ENCODE measurements at places on chromosomes 16 and 17.
A peak's percentile ranks its signal among the peaks of the same experiment; 100 is the strongest.

- DNase-seq: no peak
Observed at GRCh38 chr17:17121162-17121561, 78.9 kb downstream of the MPRIP start.

DNA sequence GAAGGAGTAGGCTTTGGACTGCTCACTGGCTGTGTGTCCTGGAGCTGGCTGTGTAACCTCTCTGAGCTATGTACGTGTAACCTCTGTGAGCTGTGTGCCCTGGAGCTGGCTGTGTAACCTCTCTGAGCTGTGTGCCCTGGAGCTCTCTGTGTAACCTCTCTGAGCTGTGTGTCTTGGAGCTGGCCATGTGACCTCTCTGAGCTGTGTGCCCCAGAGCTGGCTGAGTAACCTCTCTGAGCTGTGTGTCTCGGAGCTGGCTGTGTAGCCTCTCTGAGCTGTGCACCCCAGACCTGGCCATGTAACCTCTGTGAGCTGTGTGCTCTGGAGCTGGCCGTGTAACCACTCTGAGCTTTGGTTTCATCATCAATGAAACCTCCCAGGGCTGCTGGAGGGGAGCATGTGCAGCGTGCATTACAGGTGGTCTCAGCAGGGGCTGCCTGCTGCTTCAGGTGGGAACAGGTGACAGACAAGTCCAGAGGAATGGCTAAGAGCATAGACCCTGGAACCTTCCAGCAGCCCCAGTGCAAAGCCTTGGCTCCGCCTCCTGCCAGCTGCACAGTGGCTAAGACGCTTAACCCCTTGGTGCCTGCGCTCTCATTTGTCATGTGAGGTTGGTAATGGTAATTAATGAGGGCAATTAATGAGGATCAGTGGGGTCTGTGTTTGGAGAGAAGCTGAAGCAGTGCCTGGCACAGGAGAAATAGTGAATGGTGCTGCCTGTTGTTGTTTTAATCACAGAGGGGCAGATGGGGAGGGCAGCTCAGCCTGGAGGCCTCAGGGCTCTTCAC lies 86.7 kb downstream of the KATNIP start:
- no peak for DNase-seq

- DNase-seq: no peak
Observed at GRCh38 chr17:73910206-73910605, 266.0 kb upstream of the SDK2 start.

DNA sequence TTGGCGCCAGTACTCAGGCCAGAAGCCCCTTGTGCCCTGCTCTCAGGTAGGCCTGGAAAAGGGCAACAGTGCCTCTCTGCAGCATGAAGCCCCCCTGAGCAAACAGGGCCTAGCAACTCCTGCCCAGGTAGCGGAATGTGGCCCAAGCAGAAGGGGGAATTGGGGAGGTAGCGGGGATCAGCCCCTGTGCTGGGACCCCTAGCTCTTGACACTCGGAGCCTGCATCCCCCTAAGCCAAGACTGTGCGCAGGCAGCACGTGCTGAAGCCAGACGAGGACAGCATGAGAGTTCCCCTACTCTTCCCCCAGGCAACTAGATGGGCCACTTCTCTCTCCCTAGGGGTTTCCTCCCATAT lies 823 bp upstream of the CD2BP2 start:
- no peak for DNase-seq

GRCh38 chr16:85652431-85653221 lies 36.1 kb downstream of the GINS2 start:
- peak; percentile 29 for DNase-seq

GRCh38 chr16:81836279-81837054 lies 57.4 kb downstream of the PLCG2 start:
- DNase-seq: no peak

DNA sequence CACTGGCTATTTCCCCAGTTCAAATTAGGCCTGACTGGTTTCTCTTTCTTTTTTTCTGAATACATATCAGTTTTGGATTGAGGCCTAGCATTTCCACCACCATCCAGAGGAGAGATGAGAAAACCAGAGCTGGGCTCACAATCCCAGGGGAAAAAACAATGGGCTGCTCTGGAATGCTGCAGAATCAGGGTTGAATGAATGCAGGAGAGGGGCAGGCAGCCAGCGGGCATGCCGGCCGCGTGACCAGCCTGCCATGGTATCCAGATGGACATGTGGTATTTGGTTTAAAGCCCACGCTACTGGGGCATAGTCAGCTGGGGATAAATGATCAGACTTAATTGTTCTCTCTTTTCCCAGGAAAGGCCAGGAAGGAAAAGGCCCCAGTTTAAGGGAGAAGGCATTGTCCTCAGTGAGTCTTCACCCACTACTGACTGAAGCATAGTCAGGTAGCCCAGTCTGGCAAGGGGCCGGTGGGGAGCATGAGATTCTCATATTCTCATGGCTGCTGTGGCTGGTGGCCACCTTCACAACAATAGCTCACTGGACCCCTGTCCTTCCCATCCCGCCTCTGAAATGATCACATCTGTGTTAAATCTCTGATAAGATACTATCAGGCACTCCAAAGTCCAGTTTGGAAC lies 38.7 kb upstream of the RHOT1 start:
- no peak for DNase-seq

GRCh38 chr17:38707678-38708351 lies 2.7 kb downstream of the MLLT6 start:
- no peak for DNase-seq

DNA sequence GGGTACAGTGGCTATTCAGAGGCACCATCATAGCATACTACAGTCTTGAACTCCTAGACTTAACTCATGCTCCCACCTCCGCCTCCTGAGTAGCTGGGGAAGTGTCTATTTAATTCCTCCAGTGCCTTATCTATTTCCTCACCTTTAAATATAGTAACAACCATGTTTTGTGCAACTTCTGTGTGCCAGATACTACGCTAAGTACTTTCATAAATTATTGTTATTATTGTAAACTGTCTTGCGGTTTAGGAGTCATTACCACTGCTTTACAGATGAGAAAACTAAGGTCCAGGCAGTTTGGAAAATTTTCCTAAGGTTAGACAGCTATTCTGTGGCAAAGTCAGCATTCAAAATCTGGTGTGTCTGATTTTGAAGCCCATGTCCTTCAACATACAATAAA lies 359.1 kb upstream of the XYLT1 start:
- DNase-seq: no peak

DNA sequence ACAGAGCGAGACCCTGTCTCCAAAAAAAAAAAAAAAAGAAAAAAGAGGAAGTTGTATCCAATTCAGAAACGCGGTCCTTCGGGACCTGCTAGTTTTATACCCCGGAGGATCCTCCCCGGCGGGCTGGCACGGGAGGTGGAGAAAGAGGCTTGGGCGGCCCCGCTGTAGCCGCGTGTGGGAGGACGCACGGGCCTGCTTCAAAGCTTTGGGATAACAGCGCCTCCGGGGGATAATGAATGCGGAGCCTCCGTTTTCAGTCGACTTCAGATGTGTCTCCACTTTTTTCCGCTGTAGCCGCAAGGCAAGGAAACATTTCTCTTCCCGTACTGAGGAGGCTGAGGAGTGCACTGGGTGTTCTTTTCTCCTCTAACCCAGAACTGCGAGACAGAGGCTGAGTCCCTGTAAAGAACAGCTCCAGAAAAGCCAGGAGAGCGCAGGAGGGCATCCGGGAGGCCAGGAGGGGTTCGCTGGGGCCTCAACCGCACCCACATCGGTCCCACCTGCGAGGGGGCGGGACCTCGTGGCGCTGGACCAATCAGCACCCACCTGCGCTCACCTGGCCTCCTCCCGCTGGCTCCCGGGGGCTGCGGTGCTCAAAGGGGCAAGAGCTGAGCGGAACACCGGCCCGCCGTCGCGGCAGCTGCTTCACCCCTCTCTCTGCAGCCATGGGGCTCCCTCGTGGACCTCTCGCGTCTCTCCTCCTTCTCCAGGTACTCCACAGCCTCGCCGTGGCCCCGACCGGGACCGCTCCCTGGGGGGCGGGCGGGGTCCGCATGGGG lies at the start of gene CDH3:
CDH3 (plus strand) TSS at position 596 of the 779 bp plus-strand sequence; CDS start at position 666, 70 bp downstream.
- peak; percentile 47 for DNase-seq

GRCh38 chr17:79976451-79976850 lies 59.2 kb downstream of the TBC1D16 start:
- no peak for DNase-seq

DNA sequence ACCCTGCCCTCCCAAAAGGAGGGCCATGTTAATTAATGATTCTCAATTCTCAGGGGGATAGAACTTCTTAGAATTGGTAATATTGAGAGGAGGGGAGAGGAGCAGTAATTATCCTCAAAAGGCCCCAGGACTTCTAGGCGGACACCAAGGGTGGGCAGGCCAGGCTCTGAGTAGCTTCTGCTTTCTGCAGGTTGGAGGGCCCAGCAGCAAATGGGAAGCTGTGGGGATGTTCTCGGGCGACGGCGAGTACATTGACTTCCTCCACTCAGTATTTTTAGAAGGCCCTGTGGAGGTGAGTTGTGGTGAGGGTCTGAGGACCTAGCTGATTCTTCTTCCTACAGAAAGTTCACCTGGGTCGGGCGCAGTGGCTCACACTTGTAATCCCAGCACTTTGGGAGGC lies 57.5 kb downstream of the DNAH2 start:
- no peak for DNase-seq

DNA sequence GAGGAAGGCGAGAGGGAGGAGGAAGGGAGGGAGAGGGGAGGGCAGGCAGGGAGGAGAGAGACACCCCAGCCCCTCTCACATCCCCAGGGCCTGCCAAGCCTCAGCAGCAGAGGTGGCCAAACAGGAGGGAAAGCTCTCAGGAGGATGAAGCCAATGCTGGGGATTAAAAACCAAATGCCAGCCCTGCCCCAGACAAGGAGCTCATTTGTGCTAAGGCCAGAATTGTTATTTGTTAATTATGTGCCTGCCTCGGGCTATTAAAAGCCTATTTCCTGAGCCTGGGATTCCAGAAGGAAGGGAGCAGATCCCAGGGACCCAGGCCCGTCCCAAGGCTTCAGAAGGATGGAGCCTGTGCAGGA lies 27.9 kb upstream of the GINS2 start:
- no peak for DNase-seq

- DNase-seq: no peak
Observed at GRCh38 chr16:1053121-1053521, 19.4 kb upstream of the SSTR5 start.

DNA sequence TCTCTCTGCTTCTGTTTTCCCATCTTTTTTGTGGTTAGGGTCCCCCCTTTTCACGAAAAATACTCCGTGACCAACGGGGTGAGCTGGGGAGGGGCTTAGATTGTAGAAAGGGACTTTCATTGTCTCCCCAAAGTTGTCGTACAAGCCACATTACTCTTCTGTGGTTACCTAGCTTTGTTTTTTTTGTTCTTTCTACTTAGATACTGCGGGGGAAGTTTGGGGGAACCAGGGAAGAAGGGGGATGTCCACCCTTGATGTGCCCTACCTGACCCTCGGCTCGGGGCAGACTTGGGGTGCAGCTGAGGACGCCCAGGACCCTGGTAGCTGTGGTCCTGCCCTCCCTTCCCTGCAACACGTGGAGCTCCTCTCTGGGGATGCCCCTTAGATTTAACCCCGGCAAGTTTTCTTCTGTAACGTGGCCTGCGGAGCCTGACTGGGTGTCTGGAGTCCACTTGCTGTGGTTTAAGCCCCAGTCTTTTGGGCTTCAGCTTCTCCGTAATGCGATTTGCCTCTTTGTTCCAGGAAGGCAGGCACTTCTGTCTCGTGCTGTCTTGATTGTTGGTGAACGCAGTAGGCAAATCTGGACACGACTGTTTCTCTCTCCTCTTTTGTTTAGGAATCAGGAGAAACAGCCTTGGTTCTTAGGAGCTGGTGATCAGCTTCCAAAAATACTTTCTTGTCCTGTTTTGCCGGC lies 892 bp downstream of the ABCC1 start:
- DNase-seq: no peak

DNA sequence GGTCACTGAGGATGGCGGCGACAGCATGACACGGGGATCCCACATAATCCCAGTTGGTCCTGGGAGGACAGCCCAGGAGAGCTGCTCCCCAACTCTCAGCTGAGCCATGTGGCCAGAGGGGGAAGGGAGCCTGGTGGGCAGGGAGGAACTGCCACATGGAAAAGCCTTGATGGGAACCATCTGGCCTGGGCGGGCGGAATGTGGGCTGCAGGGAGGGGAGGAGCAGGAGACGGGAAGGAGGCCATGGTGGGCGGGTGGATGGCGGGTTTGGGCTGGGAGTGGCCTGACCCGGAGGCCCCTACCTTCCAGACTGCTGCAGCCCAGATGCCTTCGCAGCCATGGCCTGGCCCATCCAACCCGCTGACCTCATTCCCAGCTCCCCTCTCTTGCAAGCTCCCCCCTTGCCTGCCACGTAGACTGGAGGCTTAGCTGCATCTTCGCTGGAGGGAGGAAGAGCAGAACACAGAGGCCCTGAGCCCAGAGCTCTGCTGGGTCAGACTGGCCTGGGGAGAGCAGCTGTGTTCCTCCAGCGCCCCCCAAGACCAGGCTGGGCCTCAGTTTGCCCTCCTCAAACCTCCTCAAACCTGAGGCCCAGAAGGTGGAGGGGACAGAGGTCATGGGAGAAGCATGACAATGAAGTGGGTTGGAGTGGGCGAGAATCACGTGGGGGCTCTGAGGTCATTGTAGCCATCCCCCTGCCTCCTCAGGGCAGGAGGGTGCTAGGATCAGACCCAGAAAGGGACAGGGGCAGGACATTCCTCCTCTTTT lies 8.2 kb upstream of the COL1A1 start:
- DNase-seq: no peak

GRCh38 chr17:49588726-49589576 lies 13.3 kb downstream of the NXPH3 start:
- DNase-seq: no peak

DNA sequence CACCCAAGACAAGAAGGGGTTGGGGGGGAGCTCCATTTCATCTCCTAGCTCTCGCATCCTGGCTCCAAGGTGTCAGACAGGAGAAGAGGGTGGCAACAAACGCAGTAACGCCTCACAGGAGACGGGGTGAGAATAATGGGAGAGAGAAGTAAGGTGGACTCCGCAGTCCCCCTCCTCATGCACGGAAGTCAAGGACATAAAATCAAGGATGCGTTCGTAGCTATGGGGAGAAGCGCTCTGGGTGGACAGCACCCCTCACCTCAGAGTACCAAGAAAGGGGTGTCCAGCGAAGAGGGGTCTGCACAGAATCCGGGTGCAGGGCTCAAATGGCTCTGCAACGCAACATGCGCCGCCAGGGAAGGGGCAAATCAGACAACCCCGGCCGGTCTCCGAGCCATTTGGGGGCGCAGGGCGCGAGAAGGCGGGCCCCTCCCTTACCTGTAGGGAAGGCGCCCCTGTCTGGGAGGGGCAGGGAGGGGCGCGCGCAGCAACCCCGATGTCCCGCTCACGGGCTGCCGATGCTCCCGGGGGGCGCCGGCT lies 555 bp downstream of the HDAC5 start:
- no peak for DNase-seq
